Naive thymus-derived CD8-positive, alpha-beta T cell (primary cell): ENCODE measurements at places on chromosomes 11 and 22. TPM values are rescaled to one million over a fixed set of nuclear protein-coding genes. Genes with fewer than 3 reads are reported as not detected.

GRCh38 chr11:57761301-57762234 lies at the start of gene CTNND1:
Gene CTNND1 (plus strand): TSS chr11:57761802. CDS start chr11:57791479, 29,677 bp downstream.
- H3K4me1 ChIP-seq: peaks cover 8% of the 10 kb centered on the region
- no peaks in the 10 kb centered on the region for H3K36me3 ChIP-seq
- peak within 1 kb of the TSS; percentile 88 for H3K4me3 ChIP-seq
- peak within 1 kb of the TSS; percentile 63 for H3K27ac ChIP-seq

DNA sequence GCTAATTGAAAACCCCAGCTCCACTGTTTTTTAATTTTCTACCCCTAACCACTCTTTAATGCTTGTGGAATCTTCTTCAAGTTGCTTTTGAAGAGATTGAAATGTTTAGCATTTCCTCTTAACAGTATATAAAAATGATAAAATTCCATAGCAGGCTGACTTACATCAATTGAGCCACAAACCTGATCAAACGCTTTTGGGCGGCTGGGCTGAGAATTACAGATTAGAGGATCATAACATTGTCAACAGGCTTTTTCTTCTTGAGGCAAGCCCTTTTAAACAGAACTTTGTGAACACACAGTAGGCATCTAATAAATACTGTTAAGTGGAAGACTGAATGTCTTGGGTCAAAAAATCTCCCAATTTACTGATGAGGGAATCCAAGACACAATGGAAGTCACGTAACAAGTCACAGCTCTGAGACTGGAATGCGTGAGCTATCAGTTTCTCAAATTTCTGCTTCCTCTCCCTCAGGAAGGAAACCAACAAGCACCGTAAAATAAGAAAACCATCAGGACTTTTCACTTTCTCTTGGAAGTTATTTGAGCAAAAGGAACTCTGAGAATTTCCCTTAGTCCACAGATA lies 50.0 kb upstream of the CCDC89 start:
- no peak overlapping the region for H3K27ac ChIP-seq
- DNase-seq: no peak
- peaks cover 34% of the 10 kb centered on the region for H3K4me1 ChIP-seq
- no peak overlapping the region for H3K4me3 ChIP-seq
- peaks cover 4% of the 10 kb centered on the region for H3K36me3 ChIP-seq

- H3K36me3 ChIP-seq: no peaks in the 10 kb centered on the region
- H3K4me1 ChIP-seq: no peaks in the 10 kb centered on the region
- H3K4me3 ChIP-seq: no peak overlapping the region
- peaks cover 32% of the 10 kb centered on the region for H3K27me3 ChIP-seq
- no peak for DNase-seq
These were observed 12.1 kb upstream of the CHRM1 start for GRCh38 chr11:62933285-62933684.

DNA sequence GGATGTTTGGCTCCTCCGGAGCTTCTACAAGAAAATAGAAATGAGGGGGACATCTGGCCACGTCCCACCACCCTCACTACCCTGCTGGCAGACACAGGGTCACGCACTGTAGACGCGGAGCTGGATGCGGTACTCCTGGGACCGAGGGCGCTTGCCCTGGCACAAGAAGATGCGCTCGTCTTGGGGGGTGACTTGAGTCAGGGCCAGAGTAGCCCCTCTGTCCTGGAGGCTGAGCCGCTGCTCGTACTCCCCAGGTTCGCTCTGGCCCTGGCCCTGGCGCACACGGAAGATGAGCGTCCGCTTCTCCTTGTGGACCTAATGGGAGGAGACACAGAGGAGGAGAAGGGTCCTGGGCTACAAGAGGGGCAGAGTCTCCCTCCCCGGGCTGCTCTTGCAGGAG lies 2.2 kb downstream of the MCAM start:
- H3K27me3 ChIP-seq: peaks cover 6% of the 10 kb centered on the region
- H3K4me3 ChIP-seq: peak overlapping the region; percentile 80
- H3K27ac ChIP-seq: no peak overlapping the region
- DNase-seq: no peak
- no peaks in the 10 kb centered on the region for H3K36me3 ChIP-seq
- peaks cover 25% of the 10 kb centered on the region for H3K4me1 ChIP-seq

GRCh38 chr22:50270666-50271394 lies 650 bp upstream of the MAPK11 start:
- peak; percentile 78 for DNase-seq
- no peak overlapping the region for H3K27ac ChIP-seq
- no peaks in the 10 kb centered on the region for H3K27me3 ChIP-seq
- peak overlapping the region; percentile 69 for H3K4me3 ChIP-seq
- H3K4me1 ChIP-seq: peaks cover 22% of the 10 kb centered on the region
- H3K36me3 ChIP-seq: no peaks in the 10 kb centered on the region

DNA sequence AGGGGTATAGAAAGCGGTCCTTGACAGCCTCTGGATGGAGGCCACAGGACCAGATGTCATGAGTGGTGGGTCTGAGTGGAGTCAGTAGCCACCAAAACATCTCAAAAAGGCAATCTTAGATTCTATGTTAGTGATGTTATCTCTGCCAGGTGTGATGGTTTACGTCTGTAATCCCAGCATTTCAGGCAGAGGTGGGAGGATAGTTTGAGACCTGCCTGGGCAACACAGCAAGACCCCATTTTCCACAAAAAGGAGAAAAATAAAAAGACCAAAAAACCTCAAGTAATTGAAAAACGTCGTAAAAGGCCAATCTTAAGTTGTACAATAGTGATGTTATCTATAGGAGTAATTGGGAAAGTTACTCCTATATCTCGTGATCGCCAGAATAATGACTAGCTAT lies 3.7 kb upstream of the MTCH2 start:
- no peak for DNase-seq
- H3K27me3 ChIP-seq: no peaks in the 10 kb centered on the region
- peaks cover 10% of the 10 kb centered on the region for H3K4me1 ChIP-seq
- no peak overlapping the region for H3K4me3 ChIP-seq
- no peaks in the 10 kb centered on the region for H3K36me3 ChIP-seq

GRCh38 chr11:31824879-31825837 lies 14.0 kb upstream of the PAX6 start:
- no peaks in the 10 kb centered on the region for H3K36me3 ChIP-seq
- DNase-seq: no peak
- peaks cover 57% of the 10 kb centered on the region for H3K27me3 ChIP-seq
- peak overlapping the region; percentile 41 for H3K4me3 ChIP-seq
- peaks cover 23% of the 10 kb centered on the region for H3K4me1 ChIP-seq
- peak overlapping the region; percentile 6 for H3K27ac ChIP-seq

- H3K27me3 ChIP-seq: no peaks in the 10 kb centered on the region
- H3K4me3 ChIP-seq: no peak overlapping the region
- no peak for DNase-seq
- H3K36me3 ChIP-seq: peaks cover 11% of the 10 kb centered on the region
These were observed 17.7 kb upstream of the ATP5MG start for GRCh38 chr11:118383657-118384056.

DNA sequence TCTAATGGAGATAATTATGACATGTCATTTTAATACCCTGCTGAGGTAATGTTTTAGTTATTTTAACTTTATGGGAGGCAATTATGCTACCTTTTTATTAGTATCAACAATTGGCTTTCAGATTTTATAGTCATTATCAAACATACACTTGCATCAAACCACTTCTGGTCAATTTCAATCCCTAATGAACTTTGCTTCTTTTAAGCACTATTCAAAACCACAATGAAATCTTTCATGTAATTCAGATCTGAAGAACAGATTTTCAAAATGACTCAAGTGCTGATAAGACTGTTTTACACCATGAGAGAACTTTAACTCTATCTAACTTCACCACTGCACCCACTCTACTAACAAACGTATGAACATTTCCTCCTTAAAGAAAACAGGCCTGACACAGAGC lies 25.9 kb upstream of the CCDC34 start:
- DNase-seq: no peak
- H3K4me3 ChIP-seq: no peak overlapping the region
- no peaks in the 10 kb centered on the region for H3K27me3 ChIP-seq
- no peak overlapping the region for H3K27ac ChIP-seq

The BIK gene
- 2.6 TPM for total RNA-seq

The NAV2 gene
- 4.2 TPM for total RNA-seq
